NCI-H1417 treated with DMSO at 0.1 percent for 48 hours (cell line): ENCODE measurements at places on chromosomes 4 and X.

DNA sequence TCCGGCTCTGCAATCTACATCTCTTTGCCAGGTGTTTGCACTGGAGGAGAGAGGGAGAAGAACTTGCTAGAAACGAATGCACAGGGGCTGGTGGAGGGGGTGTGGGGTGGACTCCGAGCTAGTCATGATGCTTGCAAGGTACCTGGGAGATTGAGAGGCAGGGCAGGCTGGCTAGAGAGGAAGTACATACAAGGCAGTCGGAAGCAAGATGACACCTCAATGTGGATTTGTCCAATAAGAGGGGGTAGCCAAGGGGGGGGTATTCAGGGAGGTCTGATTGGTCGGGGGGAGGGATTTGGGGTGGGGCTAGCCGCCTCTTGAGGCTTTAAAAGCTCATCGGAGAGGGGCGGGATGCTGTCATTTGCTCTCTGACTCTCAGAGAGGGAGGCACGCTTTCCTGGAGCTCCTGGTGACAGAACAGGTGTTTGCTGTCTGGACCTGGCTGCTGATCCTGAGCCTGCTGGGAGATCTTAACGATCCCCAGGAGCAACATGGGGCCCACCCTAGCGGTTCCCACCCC lies at the start of gene GPR50:
GPR50 (plus strand) TSS at position 354 of the 520 bp plus-strand sequence; CDS start at position 492, 138 bp downstream.
- DNase-seq = no peak

- no peak for DNase-seq
Observed at GRCh38 chr4:123262080-123262479, 134.5 kb upstream of the SPRY1 start.

GRCh38 chrX:150935467-150935866 lies 37.0 kb upstream of the CD99L2 start:
- DNase-seq = no peak

GRCh38 chrX:70444946-70445656 lies 466 bp downstream of the DLG3 start:
- no peak for DNase-seq

DNA sequence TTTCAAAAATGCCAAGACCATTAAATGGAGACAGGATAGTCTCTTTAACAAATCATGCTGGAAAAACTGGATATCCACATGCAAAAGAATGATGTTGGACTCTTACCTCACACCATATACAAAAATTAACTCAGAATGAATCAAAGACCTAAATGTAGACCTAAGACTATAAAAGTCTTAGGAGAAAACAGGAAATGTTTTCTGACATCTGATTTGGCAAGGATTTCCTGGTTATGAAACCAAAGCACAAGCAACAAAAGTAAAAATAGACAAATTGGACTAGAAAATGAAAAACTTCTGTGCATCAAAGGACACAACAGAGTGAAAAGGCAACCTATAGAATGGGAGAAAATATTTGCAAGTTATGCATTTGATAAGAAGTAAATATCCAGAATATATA lies 37.6 kb downstream of the ARFIP1 start:
- no peak for DNase-seq

GRCh38 chr4:19523964-19524363 lies 727.7 kb upstream of the SLIT2 start:
- no peak for DNase-seq

- no peak for DNase-seq
Observed at GRCh38 chrX:154515090-154515965, 704 bp downstream of the FAM3A start.

GRCh38 chr4:31411565-31411964 lies 691.4 kb downstream of the PCDH7 start:
- DNase-seq = no peak

DNA sequence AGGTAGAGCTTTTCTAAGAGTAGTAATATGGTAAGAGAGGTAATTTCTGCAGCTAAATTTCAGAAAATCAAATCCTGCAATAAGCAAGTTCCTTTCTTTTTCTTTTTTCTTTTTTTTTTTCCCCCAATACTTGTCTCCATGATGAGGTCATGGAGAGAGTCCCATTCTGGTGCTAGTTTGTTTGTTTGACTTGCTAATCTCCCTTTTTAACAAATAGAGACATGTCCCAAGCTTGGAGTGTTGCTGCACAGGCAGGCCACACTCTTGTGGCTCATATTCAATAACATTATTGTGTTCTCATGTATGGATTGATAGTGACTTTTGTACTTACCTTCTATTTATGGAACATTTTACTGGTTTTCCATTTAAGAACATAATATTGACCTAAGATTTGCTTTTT lies 25.5 kb downstream of the PTPN13 start:
- DNase-seq = no peak

GRCh38 chrX:7062276-7062675 lies 85.2 kb upstream of the STS start:
- DNase-seq = no peak

GRCh38 chr4:88745175-88745574 lies 47.5 kb upstream of the NAP1L5 start:
- DNase-seq = no peak

- no peak for DNase-seq
Observed at GRCh38 chr4:37892641-37893040, 1.8 kb downstream of the TBC1D1 start.

GRCh38 chr4:25609976-25610375 lies 45.7 kb upstream of the SLC34A2 start:
- no peak for DNase-seq

DNA sequence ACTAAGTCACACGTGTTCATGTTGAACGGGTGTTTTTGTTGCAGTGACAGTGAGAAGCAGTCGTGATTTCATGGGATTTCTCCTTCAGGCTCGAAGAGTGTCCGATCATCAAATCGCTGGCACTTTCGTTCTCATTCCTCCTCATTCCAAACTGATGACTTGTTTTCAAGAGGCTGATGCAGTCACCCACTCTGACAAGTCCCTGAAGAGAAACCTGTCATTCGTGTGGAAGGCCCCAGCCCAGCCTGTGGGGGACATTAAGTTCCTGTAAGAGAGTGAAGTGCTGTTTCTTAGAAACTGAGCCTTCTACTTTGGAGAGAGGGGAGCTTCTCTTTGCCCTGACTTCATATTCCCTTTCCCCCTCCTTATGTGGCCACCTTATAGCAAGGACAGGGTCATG lies 8.0 kb downstream of the REELD1 start:
- no peak for DNase-seq

DNA sequence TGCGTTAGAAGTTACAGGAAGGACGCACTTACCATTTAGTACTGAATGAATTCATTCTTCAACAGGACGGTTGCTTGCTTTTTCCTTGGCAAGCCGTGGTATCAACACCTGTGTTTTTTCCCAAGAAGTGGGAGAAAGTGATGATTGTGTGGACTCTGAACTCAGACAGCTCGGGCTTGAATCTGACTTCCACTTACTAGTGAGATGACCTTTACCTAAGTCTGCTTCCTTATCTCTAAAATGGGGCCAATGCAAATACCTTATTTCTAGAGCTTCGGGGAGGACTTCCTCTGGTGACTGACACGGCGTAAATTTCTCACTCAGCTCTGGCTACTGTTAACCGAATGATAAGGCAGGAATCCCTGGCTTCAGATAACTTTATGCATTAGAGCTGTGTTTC lies 146.8 kb upstream of the RBPJ start:
- DNase-seq = no peak

DNA sequence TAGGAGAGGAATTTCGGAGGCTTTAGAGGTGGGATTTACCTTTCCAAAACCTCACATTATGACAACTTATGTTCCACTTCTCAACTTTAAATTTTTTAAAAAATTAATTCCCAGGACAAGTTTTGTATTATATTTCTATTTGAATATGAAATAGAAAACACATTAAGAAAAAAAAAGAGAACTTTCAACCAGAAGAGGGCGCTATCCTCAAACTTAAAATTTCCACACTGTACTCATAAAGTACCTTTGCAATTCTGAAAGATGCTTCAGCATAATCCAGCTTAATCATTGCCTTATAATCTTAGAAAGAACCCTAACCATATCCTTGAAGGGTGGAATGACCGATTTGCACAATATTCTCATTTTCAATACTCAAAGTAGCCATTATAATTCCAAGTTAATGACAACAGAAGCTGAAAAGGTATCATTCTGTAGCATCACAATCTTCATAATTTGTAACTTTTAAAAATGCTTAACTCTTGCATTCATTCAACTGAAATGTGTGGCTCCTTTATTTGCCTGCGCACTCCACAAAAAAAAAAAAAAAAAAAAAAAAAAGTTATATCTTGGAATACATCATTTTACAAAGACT lies 158.0 kb downstream of the KCNIP4 start:
- DNase-seq = peak; percentile 3

- no peak for DNase-seq
Observed at GRCh38 chr4:67926485-67926884, 36.8 kb downstream of the TMPRSS11A start.

DNA sequence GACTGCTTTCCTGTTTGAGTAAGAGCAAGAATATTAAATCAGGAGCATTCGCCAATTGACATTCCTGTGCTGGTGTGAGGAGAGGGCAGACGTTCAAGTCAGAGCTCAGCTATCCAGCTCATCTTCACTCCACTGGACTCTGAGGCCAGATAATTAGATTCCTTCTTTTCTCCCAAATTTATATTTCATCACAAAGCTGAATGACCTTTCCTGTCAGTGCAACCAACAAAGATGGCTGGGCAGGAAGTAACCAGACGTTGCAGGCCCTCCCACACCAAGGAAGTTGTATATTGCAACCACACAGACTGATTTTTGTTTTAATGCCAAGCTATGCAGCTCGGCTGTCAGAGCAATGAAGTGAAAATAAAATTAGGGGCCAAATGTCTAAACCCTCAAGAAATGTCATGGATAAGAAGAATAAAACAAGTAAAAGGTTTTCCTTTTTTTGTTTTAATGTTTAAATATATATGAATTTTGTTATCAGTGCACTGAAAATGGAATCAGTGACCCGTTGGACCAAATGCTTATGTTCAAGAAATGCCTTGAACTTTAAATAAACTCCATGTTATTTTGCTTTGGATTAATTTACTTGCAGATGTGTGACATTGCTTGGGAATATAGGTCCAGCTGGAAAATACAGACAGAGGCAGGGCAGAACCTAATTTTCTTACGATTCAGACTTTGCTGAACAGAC lies 578.9 kb upstream of the FAT1 start:
- DNase-seq = no peak

- DNase-seq = no peak
Observed at GRCh38 chr4:138981930-138982390, 33.6 kb upstream of the NOCT start.

DNA sequence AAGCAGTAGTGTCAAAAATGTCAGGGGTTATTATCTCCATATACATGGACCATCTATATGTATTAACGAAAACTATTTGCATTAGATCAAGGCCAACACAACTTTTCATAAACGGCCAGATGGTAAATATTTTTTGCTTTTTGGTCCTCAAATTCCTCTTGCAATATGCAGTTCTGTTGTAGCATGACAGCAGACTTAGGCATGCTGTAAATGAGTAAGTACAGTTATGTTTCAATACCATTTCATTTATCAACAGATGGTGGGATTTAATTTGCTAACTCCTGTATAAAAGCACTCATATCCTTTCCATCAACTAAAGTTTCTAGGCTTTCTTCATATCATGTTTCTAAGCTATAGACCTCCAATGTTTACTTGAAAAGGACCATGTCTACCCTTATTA lies 208.1 kb downstream of the ANKRD50 start:
- no peak for DNase-seq

GRCh38 chr4:5433196-5433595 lies 275.2 kb downstream of the EVC2 start:
- no peak for DNase-seq

DNA sequence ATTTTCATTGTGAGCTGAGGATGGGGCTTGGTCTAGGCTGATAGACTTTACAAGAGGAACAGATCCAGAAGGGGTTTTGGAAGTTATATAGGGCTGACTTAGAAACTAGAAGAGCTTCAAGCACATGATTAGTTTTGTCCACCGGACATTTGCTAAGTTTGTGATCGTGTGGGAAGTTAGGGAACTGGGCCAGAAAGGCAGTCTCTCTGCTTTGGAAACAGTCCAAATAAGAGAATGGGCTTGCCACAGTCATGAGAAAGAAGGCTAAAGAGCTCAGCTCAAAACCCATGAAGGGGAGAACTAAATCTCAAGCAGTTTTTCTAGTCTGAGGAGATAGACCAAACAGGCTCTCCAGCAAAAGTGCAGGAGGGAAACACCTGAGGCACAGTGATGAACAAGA lies 67.8 kb downstream of the ZNF674 start:
- no peak for DNase-seq

- DNase-seq = no peak
Observed at GRCh38 chr4:19752599-19752998, 499.1 kb upstream of the SLIT2 start.

DNA sequence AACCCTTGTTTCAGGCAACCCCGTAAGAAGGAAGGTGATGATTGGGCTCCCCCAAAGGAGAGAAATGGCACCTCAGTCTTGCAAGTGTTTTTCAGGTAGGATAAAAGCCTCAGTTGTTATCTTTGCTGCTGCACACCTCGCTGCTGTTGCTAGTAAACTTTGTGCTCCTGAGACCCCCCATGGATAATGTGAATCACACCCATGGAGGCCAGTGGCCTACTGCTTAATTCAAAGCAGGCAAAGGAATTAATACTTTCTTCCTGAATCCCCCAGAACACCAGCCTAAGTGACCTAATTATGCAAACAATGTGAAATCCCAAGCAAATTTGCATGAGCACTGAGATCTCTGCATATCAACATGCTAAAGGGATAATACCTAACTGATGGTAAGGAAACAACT lies 337.5 kb downstream of the GRIA2 start:
- no peak for DNase-seq

- no peak for DNase-seq
Observed at GRCh38 chr4:114137984-114138383, 158.5 kb upstream of the ARSJ start.

- DNase-seq = no peak
Observed at GRCh38 chr4:67522230-67522629, 23.1 kb downstream of the CENPC start.

GRCh38 chr4:28014469-28014868 lies 1153.8 kb downstream of the STIM2 start:
- DNase-seq = no peak

GRCh38 chrX:132677233-132677716 lies 188.4 kb upstream of the MBNL3 start:
- DNase-seq = no peak

GRCh38 chrX:97482666-97483300 lies 599.1 kb downstream of the RPA4 start:
- DNase-seq = no peak

DNA sequence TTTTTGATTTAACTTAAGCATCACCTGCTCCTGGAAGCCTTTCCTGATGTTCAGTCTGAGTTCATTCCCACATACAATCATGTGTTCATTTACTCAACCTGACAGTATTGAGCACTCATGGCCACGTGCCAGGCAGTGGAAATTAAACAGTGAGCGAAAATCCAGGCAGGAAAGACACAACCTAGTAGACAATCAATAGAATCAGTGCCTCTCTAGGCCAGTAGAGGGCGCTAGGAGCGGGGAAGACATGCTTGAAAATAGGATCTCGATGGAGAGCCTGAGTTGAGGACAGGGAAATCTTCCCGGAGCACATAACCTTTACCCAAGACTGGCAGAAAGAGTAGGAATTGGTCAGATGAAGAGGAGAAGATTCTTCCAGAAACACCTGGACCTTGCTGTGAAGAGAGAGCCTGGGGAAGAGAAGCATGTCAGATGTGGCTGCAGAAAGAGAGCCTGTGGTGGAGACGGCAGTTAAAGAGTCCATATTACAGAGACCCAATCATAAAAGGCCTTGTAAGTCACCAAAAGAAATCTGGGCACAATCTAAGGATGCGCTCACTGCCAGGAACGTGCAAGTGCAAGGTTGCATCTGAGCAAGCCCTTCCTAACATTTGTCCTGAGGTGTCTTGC lies 103.5 kb downstream of the LDB2 start:
- no peak for DNase-seq

- DNase-seq = no peak
Observed at GRCh38 chr4:107823870-107824349, 822 bp upstream of the SGMS2 start.
